Fibroblast of pulmonary artery (primary cell): ENCODE measurements at places on chromosomes 12 and 14.
A peak's percentile ranks its signal among the peaks of the same experiment; 100 is the strongest.

DNA sequence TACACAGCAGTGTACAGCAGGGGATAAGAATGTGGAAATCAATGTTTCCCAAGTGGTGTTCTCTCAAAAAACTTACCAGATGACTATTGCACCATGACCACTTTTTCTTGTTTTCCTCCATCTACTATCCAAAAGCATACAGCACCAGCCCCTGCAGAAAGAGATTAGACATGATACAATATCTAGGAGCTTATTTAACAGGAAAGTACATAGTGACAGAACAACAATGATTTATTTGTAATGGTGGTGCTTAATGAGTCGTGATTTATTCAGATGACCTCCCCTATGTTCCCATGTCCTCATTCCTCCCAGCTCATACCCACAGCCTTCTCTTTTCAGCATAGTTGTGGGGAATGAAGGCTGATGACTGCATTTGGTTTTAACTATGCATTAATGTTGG, 413.6 kb downstream of the BTG1 start:
- no peak for DNase-seq

DNA sequence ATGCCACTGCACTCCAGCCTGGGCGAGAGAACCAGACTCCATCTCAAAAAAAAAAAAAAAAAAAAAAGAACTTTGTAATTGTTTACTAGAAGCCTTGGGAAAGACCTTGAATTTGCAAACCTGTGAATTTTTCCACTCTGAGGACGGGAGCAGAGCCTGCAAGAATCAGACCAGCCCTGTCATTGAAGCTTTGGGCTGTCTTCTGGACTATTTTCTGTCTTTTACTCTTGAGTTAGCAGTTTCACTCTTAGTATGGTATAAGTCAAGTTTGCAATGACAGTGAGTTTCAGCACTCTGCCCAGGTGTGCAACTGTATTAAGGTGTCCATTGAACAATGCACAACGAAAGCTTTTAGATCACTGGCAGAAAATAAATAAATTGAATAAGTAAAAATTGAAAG, 81.4 kb upstream of the KRAS start:
- DNase-seq = no peak

GRCh38 chr14:100856056-100856950, 30.4 kb downstream of the MEG3 start:
- no peak for DNase-seq

DNA sequence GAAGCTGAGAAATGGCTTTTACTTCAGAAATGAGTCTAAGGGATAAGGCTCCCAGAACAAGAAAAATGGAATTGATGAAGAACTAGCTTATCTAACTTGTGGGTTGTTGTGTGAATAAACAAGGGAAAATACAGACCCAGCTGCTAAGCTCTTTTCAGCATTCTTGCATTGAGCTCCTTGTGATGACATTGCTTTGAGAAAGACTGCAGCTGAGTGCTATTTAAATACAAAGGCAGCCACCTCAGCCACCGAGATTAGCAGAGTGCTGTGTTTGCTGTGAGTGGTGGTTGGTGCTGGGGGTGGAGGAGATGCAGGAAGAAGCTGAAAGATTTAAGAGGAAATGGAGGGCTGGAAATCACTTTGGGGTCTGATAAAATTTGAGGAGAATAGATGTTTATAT, 396.0 kb upstream of the PRICKLE1 start:
- peak; percentile 11 for DNase-seq

DNA sequence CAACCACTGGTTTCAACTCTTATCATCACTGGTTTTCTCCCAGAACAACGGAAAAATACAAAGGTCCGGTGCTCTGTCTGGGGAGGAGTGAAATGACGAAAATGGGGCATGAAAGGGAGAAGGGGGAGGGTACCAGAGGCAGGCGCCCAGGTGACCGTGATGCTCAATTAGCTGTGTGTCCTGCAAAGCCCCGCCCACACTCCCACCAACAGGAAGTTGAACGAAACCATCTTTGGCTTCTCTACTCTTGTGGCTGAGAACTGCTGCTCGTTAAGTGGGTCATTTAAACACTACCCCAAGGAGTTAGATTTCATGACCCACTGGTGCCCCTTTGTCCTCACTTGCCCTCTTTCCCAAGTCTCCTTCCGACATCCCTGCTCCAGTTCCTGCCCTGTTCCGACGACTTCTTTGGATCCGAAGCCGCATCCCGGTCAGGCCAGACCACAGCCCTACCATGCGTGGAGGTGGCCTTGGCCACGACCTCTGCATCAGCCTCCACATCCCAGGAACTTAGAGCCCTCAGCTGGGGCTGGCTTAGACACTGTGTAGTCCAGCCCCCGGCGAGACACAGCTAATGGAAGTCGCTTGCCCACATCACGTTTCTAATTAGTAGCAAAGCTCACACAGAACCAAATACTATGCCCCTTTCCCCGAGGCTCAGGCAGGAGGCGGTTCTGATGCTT, 11.4 kb upstream of the LRTM2 start:
- no peak for DNase-seq

GRCh38 chr12:78579846-78580245, 284.7 kb upstream of the SYT1 start:
- DNase-seq = no peak

DNA sequence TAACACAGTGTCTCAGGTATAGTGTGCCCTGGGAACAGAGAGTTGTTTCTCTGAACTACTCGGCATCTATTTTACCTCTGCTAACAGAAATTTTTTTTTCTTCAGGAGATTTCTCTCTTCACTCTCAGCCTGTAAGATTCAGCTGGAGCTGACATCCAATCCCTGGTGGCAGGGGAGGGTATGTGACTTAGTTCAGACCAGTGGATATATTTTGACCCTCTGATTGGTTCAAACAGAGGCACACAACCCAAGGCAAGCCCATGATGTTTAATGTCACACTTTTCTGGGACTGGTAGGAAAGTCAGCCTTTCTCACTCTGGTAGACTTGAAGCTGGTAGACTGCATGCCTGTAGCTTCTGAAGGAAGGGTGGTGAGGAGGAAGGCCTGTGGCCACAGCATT, 147.9 kb downstream of the HMGA2 start:
- DNase-seq = no peak

DNA sequence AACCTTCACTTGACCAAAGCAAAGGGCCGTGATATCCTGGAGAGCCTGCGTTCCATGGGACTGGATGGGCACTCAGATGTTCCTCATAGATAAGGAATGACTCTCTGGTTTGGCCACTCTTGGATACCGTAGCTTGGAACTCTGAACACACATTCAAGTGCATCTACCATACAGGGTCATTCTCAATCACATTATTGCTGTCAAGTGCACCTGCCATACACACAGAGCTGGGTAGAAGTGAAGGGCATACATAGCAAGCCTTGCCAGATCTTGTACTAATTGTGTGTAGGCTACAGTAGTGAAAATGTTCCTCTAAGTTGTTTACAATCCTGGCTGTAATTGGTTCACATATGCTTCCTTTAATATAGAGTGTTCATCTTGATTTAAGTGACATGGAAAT, 58.3 kb downstream of the PELI2 start:
- no peak for DNase-seq

DNA sequence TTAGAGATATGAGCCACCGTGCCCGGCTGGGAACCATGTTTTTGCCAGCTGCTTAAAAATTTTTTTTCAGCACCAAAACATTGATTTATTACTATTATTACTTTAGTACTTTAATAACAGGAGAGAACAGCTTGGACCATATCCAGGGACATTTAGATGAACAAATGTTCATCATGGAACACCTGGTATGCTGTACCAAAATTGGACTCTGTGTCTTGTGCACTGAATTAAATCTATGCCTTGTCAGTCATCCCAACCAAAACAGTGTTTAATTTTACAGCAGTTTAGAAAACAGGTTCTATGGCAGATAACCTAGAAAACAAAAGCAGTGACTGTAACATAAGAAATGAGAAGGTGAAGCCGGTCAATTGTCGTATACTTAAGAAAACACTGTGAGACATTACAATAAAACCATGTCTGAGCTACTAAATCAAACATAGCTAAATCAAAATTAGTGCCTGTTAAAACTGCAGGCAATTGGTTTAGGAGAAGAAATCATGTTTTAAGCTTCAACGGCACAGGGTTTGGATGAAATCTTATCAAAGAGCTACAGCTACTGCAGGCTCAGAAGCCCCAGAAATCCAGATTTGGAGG, 58.2 kb upstream of the PYGL start:
- DNase-seq = no peak

DNA sequence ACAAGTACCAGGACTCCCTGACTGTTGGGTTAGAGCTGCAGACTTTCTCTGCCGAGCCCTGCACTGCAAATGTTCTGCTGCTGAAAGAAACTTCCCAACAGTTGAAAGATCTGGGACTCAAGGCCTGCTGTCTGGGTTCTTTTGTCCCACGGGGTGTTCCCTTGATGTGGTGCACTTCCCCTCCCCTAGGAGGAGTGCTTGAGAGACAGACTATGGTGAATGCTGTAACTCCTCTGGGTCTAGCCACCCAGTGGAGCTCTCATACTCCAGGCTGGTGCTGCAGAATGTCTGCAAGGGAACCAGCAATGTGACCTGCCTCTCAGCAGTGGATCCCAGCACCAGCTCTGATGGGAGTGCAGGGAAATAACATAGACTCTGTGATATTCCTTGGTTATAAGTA, 129.2 kb upstream of the SLCO1B1 start:
- DNase-seq = no peak

GRCh38 chr12:89951694-89952060, 243.0 kb upstream of the ATP2B1 start:
- DNase-seq = no peak

DNA sequence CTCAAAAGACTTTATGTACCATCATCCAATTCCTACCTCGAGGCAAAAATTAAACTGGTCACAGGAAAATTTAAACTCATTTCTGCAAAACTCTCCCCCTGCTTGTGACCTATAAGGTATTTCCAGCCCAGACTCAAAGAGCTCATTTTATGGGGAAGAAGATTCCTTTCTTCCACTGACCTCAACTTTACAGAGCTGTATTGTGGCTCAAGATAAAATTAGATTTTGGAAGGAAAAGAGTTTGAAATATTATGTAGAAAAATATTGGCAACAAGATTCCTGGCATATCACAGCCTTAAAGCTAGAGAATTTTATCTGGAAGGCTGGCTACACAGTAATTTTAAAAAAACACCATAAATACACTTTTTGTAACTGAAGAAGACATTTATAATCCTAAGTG, 91.7 kb downstream of the STXBP6 start:
- no peak for DNase-seq

- no peak for DNase-seq
Measured at GRCh38 chr12:15289192-15289591, 33.1 kb upstream of the PTPRO start.

DNA sequence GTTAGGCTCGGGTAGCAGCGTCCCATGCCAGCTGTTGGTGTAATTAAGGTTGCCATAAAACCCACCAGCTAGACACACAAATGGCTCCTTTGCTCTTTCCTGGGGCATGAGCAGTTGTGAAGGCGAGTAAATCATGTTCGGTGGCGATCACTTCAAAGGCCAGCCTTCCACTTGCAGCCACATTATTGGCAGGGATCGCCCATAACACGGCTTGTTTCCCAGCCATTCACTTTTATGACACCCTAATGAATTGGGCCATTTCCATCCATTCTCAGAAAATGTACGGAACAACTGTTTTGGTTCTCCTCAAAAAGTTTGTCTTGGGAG, 63.4 kb downstream of the BEGAIN start:
- DNase-seq = no peak

- DNase-seq = no peak
Measured at GRCh38 chr14:100694579-100695422, 31.9 kb upstream of the DLK1 start.

DNA sequence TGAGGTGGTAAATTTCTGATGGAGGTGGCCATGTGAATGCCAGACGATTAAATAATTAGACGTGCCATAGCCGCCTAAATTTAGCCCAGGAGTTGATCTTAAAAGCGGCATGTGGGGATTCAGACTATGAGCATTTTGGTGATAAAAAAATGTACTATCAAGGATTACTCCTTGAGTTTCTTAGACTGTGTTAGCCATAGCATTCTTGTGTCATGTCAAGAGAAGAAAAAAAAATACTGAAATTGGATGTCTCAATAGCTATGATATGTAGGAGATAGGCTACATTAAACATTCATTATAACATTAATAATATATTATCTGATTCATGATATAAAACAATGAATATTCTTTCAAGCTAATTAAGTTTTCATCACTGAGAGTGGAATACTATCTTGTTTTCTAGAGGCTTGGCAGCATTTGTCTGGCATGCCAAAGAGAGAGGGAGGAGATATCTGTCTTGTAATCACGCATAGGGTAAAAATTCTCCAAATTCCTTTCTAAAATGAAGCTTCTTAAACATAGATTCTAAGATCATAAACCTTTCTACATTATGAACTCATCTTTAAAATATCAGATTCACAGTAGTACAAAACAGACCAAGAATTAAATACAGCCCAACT, 727.0 kb downstream of the C12orf50 start:
- no peak for DNase-seq

DNA sequence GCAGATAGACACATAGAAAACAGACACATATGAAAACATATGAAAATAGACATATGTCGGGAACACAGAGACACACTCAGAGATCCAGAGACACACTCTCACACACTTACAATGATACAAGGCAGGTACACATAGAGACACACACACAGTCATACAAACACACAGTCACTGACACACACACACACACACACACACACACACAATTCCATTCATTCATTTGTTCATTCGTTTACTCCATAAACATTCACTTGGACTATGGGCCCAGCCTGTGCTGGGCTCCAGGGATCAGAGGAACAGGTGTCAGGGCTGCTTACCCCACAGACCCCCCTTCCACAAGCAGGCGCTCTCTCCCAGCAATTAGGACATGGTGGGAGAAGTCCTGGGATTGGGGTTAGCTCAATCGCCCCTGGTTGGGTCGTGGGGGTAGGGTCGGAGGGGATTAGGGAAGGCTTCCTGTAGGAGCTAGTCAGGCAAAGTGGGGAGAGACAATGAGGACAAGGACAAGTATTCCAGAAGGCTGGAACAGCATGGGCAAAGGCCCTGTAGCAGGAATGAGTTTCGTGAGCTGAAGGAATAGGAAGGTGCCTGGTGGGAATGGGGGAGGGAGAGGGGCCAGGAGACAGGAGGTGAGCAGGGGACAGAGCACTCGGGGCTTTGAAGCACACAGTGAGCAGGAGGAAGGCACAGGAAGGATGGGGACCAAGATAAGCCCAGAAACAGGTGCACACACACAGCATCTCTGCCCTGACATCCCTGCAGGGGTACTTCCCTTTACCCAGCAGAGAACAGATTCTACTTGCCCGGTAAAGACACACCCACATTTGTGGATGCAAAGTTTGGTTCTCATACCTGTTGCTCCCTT, 6.5 kb downstream of the RASAL1 start:
- DNase-seq = no peak

DNA sequence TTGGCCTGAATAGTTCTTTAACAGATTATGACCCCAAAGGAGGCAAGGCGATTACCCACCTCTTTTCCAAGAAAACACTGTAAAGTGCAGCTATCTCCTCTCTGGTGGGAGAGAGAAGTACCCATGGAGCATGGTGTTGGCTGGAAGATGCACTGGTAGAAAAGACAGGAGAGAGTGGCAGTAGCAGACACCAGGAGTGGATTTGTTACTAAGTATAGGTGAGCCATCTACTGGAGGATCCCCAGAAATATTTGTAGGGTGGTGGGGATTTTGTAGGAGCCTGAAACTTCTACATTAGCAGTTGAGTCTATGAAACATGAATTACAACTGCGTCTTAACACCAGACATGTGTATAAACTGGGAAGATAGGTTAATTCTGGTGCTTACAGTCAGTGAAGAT, 148.0 kb downstream of the SLC38A4 start:
- peak; percentile 73 for DNase-seq

- peak; percentile 3 for DNase-seq
Measured at GRCh38 chr12:51471111-51471864, 46.7 kb downstream of the SLC4A8 start.
